Osteoblast (primary cell): ENCODE measurements at places on chromosomes 1 and 21. TPM values are rescaled to one million over a fixed set of nuclear protein-coding genes. Genes with fewer than 3 reads are reported as not detected.

LDLRAD1 gene
- not detected in 2 replicates for total RNA-seq

NUAK2 gene
- 2.7 and 3.6 TPM in 2 replicates for total RNA-seq

GRCh38 chr1:209485167-209485566 lies 98.3 kb upstream of the CAMK1G start:
- no peaks in the 10 kb centered on the region for H3K27me3 ChIP-seq
- H3K4me1 ChIP-seq = peaks cover 5% of the 10 kb centered on the region
- H3K27ac ChIP-seq = no peak overlapping the region
- DNase-seq = peak; percentile 44

GRCh38 chr21:42781971-42782722 lies 97.2 kb downstream of the WDR4 start:
- no peak overlapping the region for H3K4me3 ChIP-seq
- H3K27me3 ChIP-seq = peaks cover 36% of the 10 kb centered on the region
- no peak overlapping the region for H3K27ac ChIP-seq
- H3K4me1 ChIP-seq = no peaks in the 10 kb centered on the region

TTC39A gene
- 0.72 and 0.88 TPM in 2 replicates for total RNA-seq

- peaks cover 35% of the 10 kb centered on the region for H3K4me1 ChIP-seq
- H3K36me3 ChIP-seq = no peaks in the 10 kb centered on the region
- peak; percentile 26 for DNase-seq
- no peak overlapping the region for H3K4me3 ChIP-seq
- H3K27ac ChIP-seq = peak overlapping the region; percentile 22
Observed at GRCh38 chr1:39141925-39142324, 62.6 kb upstream of the MACF1 start.

DNA sequence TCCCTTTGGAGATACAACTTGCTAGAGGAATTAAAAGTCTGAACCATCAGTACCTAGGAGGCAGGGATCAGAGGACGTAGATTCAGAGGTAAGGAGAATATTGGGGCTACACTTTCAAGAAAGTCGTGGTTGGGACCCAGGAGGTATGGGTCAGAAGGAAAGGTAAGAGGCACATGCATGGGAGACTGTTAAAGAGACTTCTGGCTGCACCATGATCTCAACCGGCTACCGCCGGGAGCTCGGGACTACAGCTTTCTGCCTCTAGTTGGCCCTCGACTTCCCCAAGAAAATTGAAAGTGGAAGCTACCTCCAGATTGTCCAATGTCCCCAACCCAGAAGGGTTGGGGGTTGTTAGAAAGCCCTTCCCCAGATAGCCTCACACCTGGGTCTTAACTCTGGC lies 355.7 kb upstream of the TMPRSS15 start:
- H3K4me3 ChIP-seq = no peak overlapping the region
- no peaks in the 10 kb centered on the region for H3K36me3 ChIP-seq
- no peak for DNase-seq
- no peak overlapping the region for H3K27ac ChIP-seq
- H3K4me1 ChIP-seq = no peaks in the 10 kb centered on the region

GRCh38 chr21:46250146-46250725 lies 21.7 kb upstream of the LSS start:
- peaks cover 91% of the 10 kb centered on the region for H3K36me3 ChIP-seq
- no peak overlapping the region for H3K4me3 ChIP-seq
- H3K4me1 ChIP-seq = no peaks in the 10 kb centered on the region
- no peaks in the 10 kb centered on the region for H3K27me3 ChIP-seq
- DNase-seq = peak; percentile 45
